ENCODE measurements at places on chromosomes 12 and 14.

DNA sequence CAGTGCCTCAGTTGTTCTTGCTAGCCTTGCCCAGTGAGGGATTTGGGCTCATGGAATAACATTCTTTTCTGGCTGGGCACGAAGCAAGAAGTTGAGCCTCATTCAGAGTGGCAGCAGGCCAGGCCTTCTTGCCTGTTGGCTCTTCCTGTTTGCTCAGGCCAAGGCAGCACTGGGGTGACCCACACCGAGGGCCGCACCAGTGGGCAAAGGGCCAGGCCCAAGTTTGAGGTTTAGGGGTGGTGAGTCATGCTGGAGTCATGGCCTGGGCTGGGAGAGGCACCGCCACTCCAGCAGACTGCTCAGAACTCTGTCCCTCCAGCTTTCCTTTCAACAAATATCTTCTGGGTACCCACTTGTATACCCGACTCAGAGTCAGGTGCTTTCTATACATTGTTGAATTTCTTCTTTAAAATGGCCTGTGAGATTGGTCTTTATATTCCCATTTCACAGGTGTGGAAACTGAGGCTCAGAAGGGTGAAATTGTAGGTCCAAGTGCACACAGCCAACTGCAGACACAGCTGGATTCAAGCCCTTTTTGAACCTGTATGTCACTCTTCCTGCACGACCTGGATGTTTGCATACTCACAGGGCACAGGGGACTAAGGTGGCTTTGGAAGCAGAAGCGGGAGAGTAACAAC is 279.4 kb downstream of the FOXN3 start:
- no peak overlapping the region for H3K27ac ChIP-seq
- no peak overlapping the region for H3K4me3 ChIP-seq
- H3K27me3 ChIP-seq, result peaks cover 1% of the 10 kb centered on the region
- no peaks in the 10 kb centered on the region for H3K4me1 ChIP-seq
- no peaks in the 10 kb centered on the region for H3K36me3 ChIP-seq

- no peaks in the 10 kb centered on the region for H3K4me1 ChIP-seq
- DNase-seq, result no peak
- H3K4me3 ChIP-seq, result no peak overlapping the region
- no peak overlapping the region for H3K27ac ChIP-seq
- H3K27me3 ChIP-seq, result peaks cover 6% of the 10 kb centered on the region
Observed at GRCh38 chr12:92942905-92943304, 13.8 kb upstream of the EEA1 start.

DNA sequence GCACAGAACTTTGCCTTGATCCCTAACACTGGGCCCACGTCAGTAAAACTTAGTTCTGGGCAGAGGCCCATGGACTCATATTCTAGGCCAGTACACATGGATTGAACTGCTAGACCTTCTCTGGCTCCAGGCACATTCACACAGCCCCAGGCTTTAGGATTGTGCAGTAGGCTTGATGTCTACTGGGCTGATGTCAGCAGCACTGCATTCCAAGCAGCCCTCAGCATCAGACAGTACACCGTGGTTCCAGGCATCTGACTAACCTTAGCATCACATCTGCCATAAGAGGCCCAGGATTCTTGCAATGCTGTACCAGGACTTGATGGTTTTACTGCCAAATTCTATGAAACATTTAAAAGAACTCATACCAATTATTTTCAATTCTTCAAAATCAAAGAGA is 301.9 kb downstream of the CCER1 start:
- no peaks in the 10 kb centered on the region for H3K27me3 ChIP-seq
- H3K4me1 ChIP-seq, result no peaks in the 10 kb centered on the region
- H3K36me3 ChIP-seq, result no peaks in the 10 kb centered on the region
- DNase-seq, result no peak
- no peak overlapping the region for H3K4me3 ChIP-seq

DNA sequence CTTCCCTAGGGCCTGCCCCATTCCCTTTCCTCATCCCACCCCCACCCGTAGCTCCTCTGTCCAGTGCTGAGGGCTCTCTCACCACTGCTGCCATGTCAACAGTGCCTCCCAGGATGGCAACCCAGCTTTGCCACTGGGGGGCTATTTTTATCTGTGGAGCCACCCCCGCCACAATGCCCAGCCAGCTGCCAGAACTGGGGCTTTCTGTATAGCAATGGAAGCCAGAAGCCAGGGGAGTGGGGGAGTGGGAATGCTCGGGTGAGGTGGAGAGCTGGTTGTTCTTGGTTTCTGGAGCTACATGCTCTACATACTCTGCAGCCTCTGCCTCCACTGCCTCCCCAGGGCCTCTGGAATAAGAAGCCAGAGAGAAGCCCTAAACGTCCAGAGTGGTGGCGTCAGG is 8.9 kb downstream of the PDE1B start:
- peaks cover 13% of the 10 kb centered on the region for H3K36me3 ChIP-seq
- peaks cover 40% of the 10 kb centered on the region for H3K4me1 ChIP-seq
- H3K27me3 ChIP-seq, result no peaks in the 10 kb centered on the region
- no peak for DNase-seq
- H3K4me3 ChIP-seq, result no peak overlapping the region
- H3K27ac ChIP-seq, result no peak overlapping the region

DNA sequence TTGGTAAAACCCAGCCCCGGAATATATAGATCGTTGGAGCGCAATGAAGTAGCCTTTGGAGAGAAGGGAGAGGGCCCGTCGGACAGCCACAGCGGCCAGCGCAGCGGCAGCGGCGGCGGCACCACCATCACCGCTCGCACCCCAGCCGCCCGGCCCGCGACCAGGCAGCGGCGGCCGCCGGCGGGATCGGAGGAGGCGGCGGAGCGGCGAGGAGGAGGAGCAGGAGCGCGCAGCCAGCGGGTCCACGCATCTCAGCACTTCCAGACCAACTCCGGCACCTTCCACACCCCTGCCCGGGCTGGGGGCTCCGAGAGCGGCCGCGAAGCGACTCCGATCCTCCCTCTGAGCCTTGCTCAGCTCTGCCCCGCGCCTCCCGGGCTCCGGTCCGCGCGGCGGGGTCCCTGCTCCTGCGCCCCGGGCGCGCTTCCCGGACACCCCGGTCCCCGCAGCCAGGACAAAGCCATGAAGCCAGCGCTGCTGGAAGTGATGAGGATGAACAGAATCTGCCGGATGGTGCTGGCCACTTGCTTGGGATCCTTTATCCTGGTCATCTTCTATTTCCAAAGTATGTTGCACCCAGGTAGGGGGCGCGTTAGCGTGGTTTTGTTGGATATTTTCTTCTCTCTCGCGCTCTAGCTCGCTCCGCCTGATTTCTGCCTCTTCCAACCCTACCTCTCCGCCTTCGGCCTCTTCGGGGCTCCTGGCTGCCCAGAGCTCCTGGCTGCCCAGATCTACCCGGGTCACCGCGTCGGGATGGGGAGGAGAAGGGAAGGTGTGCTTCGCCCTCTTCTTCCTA is 400 bp downstream of the CHST11 start:
- DNase-seq, result peak; percentile 44
- no peaks in the 10 kb centered on the region for H3K27me3 ChIP-seq
- peaks cover 13% of the 10 kb centered on the region for H3K36me3 ChIP-seq

DNA sequence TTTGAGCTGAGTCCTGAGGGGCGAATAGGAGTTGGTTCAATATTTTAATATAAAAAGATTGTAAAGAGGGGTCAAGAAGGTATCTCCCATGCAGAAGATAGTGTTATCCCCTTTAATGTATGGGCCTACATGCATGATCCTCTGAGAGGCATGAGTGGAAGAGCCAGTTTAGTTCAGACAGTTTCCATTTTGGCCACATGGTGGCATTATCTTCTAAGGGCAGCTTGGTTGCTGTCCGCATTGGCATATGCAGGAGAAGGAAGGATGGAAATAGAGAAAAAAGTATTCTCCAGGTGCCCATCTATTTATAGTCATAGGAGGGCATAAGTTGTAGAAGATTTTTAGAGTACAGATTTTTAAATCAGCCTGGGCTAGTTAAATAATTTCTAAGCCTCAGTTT is 5.4 kb downstream of the SAMD4A start:
- H3K36me3 ChIP-seq, result peaks cover 7% of the 10 kb centered on the region
- peaks cover 10% of the 10 kb centered on the region for H3K4me1 ChIP-seq
- H3K4me3 ChIP-seq, result no peak overlapping the region
- DNase-seq, result no peak

DNA sequence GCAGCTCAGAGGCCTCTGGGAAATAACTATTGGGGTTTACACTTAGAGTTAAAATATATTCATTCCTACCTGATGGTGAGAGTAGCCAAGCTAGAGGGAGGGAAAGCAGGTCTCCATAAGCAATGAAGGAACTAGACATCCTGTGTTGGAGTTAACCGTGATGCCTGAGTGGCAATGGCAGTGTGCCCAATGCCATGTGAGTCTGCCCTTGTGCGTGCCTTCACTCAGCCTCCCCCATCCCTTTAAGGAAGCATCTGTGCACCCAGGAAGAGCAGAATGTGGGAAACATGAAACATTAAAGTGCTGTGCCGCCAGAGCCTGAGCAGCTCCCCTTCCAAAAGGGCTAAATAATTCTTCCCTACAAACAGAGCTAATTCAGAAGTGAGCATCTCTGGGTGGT is 76.3 kb downstream of the COX16 start:
- no peak overlapping the region for H3K4me3 ChIP-seq
- peaks cover 9% of the 10 kb centered on the region for H3K27me3 ChIP-seq
- no peaks in the 10 kb centered on the region for H3K4me1 ChIP-seq
- no peaks in the 10 kb centered on the region for H3K36me3 ChIP-seq

- no peak overlapping the region for H3K4me3 ChIP-seq
- H3K27me3 ChIP-seq, result no peaks in the 10 kb centered on the region
- no peak overlapping the region for H3K27ac ChIP-seq
- no peak for DNase-seq
Observed at GRCh38 chr14:39621223-39621622, 189.0 kb upstream of the FBXO33 start.

- H3K4me1 ChIP-seq, result peaks cover 7% of the 10 kb centered on the region
- H3K4me3 ChIP-seq, result no peak overlapping the region
- H3K27ac ChIP-seq, result no peak overlapping the region
- no peak for DNase-seq
- H3K27me3 ChIP-seq, result no peaks in the 10 kb centered on the region
Observed at GRCh38 chr12:67666605-67667004, 18.1 kb downstream of the DYRK2 start.

DNA sequence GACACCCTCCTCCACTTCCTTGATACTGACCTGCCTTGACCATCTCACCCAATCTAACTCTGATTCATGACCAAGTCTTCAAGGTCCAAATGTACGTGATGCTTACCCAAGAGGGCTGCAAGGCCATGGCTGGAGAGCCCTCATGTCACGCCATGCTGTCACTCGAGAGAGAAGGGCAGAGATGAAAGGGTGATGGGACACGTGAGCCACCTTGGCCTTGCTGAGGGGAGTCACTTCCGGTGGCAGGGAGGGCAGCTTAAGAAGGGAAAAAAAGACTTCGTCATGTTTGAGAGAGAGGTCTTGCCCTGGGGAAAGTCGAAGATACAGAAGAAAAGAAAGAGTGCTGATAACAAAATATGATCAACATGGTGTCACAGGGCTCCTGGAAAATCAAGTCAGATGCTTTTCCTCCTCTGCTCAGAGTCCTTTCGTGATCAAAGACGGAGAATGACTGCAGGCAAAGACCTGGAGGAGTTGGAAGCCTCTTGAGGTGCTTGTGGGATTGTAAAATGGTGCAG is 3.3 kb upstream of the SCARB1 start:
- no peaks in the 10 kb centered on the region for H3K36me3 ChIP-seq
- DNase-seq, result no peak
- H3K27me3 ChIP-seq, result peaks cover 10% of the 10 kb centered on the region
- no peak overlapping the region for H3K4me3 ChIP-seq
- peaks cover 26% of the 10 kb centered on the region for H3K4me1 ChIP-seq
- H3K27ac ChIP-seq, result no peak overlapping the region

- peaks cover 17% of the 10 kb centered on the region for H3K4me1 ChIP-seq
- H3K27me3 ChIP-seq, result peaks cover 21% of the 10 kb centered on the region
- H3K36me3 ChIP-seq, result peaks cover 2% of the 10 kb centered on the region
- peak overlapping the region; percentile 61 for H3K4me3 ChIP-seq
- peak; percentile 15 for DNase-seq
Observed at GRCh38 chr12:122006186-122006926, 15.3 kb upstream of the BCL7A start.

DNA sequence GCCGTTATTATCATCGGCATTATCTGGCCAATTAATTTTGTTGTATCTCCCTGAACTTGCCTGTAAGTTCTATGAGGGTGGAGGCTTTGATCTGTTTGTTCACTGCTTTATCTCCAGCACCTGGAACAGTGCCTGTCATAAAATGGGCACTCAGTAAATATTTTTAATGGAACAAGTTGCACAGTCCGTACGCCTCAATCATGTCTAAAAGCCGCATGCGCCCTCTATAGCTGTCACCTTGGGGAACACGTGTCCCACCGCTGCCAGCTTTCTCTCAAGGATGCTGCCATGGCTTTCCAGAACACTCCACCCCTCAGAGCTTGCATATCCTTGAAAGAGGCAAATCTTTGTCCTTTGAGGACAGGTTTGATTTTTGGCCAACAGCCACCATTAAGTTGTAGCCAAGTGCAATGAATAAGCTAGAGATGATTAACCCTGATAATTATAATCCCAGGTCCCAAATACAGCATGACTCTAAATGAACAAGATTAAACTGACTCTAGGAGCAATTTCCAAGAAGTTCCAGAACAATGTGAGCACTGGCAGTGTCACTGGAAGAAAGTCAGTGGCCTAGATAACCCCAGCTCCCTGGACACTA is 55.1 kb downstream of the ERH start:
- peaks cover 11% of the 10 kb centered on the region for H3K27me3 ChIP-seq
- H3K27ac ChIP-seq, result no peak overlapping the region
- no peak overlapping the region for H3K4me3 ChIP-seq
- no peaks in the 10 kb centered on the region for H3K36me3 ChIP-seq
- DNase-seq, result no peak
- H3K4me1 ChIP-seq, result no peaks in the 10 kb centered on the region

GRCh38 chr14:92531106-92531873 is 17.7 kb downstream of the RIN3 start:
- H3K27ac ChIP-seq, result peak overlapping the region; percentile 91
- peak overlapping the region; percentile 47 for H3K4me3 ChIP-seq
- H3K27me3 ChIP-seq, result peaks cover 7% of the 10 kb centered on the region

DNA sequence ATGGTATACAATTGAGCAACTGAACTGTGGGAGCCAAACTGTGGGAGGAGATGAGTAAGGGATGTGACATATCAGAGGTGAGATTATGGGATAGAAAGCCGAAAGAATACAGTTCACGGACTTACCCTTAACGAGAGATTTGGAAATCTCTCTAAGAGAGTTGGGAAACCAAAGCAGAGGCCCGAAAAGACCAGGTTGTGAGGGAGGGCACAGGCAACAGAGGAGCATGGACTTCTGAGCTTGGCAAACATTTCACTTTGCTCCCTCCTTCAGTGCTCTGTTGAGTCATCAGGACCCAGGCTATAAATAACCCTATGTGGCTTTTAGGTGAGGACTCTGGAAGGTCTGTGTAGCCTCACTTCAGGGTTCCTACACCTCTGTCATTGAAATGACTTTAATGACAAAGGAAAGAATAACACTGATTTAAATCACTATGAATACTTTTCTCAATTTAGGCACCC is 120.6 kb downstream of the TGFB3 start:
- H3K4me3 ChIP-seq, result no peak overlapping the region
- H3K4me1 ChIP-seq, result peaks cover 16% of the 10 kb centered on the region
- no peak for DNase-seq
- H3K27me3 ChIP-seq, result no peaks in the 10 kb centered on the region
- H3K27ac ChIP-seq, result no peak overlapping the region
- peaks cover 2% of the 10 kb centered on the region for H3K36me3 ChIP-seq
